ENCODE measurements at places on chromosomes 2 and 18.

GRCh38 chr2:232345251-232345650, 33.3 kb upstream of the ALPP start:
- no peak for DNase-seq

GRCh38 chr2:227324642-227324994, 433 bp upstream of the MFF start:
- peak; percentile 31 for DNase-seq

GRCh38 chr2:6526093-6526824, 339.4 kb downstream of the CMPK2 start:
- DNase-seq, result no peak

DNA sequence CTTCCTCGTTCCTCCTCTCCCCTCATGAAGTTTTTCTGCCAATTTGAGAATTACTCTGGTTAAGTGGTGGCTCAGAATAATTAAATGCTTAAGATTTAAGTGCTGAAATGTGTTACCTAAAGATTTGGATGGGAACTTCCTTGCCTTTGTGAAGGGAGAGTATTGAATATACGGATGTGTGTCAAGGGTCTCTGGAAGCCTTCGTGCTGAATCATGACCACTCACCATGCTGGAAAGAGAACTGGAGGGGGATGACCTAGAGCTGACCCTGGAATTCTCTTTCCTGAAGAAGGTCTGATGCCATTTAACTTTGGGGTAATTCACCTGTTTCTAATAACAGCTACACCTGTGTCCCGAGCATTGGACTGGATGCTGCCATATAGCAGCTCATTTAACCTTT, 2.2 kb downstream of the MOCOS start:
- DNase-seq, result no peak

DNA sequence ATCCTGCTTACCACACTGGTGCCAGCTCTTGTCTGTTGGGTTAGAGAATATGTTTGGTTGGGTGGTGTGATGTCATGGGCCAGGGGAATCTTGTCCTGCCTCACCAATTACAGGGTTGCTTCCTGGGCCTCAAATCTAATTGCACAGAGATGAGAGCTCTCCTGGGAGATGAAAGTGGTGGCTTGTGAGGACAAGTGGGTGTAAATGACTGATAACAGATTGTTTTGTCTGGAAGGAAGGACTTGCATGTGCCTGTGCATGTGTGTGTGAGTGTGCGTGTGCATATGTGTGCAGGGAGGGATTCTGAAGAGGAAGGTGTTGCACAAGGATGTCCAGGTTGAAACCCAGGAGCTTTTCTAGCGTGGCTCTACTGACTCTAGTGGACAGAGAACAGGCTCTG, 271.9 kb downstream of the LOXHD1 start:
- no peak for DNase-seq

DNA sequence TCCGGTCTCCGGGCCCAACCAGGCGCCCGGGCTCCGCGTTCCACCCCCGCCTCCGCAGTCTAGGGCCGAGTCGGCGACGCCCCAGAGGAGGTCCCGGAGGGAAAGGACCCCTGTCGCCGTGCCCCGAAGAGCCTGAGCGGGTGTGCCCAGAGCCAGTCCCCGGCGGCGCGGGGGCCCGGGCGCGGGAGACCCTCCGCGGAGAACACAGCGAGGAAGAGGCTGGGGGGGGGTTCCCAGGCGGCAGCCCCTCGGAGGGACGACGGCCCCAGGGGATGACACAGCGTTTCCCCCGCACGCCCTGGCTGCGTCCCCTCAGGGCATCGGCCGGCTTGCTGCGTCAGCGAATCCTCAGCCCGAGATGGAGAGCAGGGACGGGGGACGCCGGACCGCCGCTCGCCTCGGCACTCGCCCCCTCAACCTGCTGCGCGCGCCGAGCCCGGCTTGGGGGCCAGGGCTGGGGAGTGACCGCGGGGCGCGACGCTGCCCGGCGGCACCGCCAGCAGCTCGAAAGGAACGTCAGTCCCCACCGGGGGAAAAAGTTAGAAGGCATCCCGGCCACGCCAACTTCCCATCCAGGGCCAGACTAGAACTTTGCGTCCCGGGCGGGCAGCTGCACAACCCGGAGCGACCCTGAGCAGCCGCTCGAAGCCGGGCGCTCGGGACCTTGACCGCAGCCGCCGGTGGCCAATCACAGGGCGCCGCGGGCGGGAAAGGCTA, 711 bp downstream of the SFXN5 start:
- peak; percentile 70 for DNase-seq

DNA sequence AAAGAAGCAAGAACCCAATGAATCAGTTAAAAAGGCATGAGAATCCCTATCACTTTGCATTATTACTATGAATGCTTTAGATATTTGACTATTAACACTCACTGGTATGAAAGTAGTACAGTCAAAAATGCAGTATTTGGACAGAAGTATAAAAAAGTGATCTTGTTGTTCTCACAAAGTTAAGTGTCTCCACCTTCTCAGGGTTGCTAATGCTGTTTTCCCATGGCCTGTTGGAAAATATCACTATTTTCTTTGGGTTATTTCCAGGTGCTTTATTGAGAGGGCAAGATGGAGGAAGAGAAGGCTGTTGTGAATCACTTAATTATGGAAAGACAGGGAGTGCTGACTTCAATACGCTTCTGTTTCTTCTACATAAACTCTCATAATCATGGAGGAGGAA, 13.6 kb upstream of the CREB1 start:
- DNase-seq, result no peak

DNA sequence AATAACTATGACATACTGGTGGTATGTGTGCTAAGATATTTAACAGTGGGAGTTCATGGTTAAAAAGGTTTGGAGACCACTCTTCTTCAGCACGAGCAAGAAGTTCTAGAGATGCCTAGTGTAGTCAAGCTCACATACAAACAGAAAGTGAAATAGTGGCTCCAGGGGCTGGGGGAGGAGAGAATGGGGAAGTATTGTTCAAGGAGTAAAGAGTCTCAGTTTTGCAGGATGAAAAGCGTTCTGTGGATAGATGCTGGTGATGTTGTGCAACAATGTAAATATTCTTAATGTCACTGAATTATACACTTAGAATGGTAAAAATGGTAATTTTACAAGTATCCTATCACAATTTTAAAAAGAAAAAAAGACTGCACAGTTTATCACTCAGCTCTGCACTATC, 29.0 kb upstream of the EPAS1 start:
- no peak for DNase-seq

DNA sequence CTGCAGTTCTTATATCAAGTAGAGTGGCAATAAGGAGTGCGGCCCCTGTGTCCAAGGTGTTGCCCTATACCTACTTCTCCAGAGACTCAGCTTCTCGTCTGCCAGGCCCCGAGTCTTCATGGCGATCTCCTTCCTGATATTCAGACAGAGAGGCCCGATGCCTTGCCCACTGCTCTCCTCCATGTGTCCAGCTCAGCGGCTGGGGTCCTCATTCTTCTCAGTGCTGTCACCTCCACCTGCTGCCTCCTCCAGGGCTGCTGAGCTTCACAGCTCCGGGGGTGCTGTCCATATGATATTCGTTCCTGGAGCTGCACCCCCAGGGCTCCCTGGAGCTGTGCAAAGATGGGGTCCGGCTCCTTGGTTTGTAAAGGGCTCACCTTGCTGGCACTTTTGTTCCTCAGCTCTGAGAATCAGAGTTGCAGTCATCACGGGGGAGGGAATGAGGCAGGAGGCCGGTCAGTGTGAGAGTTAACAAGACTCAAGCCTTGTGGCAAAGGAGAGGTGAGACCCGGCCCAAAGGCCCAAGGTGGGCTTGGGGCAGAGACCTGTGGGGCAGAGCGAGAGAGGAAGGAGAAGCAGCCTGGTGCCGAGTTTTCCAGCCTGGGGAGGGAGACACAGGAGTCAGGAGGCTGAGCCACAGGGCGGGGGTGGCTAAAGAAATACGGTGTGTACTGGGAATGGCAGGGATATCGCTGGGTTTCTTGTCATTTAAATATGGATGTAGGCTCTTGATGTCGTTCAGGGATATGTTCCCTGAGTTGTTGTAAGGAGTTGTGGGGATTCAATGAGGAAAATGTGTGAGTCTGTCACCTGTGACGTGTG, 120.6 kb downstream of the CTIF start:
- no peak for DNase-seq

DNA sequence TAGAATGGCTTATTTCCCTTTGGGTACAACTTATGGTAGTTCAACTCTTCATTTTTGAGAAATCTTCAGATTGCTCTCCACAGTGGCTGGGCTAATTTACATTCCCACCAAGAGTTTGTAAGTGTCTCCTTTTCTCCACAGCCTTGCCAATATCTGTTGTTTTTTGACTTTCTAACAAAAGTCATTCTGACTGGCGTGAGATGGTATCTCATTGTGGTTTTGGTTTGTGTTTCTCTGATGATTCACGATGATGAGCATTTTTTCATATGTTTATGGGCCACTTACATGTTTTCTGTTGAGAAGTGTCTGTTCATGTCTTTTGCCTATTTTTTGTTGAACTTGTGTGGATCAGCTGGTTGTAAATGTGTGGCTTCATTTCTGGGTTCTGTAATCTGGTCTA, 871.0 kb downstream of the EPHA4 start:
- no peak for DNase-seq
